ENCODE measurements at places on chromosomes 4 and X.

- no peaks in the 10 kb centered on the region for H3K27me3 ChIP-seq
- H3K4me3 ChIP-seq: no peak overlapping the region
- H3K4me1 ChIP-seq: peaks cover 32% of the 10 kb centered on the region
- H3K36me3 ChIP-seq: peaks cover 1% of the 10 kb centered on the region
- no peak overlapping the region for H3K27ac ChIP-seq
Measured at GRCh38 chrX:13923845-13924244, 105.8 kb downstream of the GEMIN8 start.

DNA sequence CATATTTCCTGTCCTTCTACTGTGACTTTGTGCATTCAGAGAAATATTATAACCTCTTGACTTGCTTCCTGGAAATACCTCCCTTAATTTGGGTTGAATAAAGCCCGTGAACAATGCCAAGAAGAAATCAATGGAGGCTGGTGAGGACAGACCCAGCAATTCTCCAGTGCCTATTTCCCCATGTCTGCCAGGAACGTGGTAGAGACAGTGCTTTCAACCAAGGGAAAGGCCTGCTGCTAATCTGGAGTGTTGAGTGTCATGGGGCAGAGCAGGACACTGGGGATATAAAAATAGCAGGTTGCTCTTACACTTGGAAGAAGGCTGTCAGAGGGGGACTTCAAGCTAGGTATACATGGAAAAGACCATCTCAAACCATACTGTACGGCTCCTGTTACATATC lies 19.9 kb downstream of the TSC22D3 start:
- no peak overlapping the region for H3K4me3 ChIP-seq
- H3K27me3 ChIP-seq: no peaks in the 10 kb centered on the region
- H3K36me3 ChIP-seq: no peaks in the 10 kb centered on the region
- peaks cover 22% of the 10 kb centered on the region for H3K4me1 ChIP-seq

DNA sequence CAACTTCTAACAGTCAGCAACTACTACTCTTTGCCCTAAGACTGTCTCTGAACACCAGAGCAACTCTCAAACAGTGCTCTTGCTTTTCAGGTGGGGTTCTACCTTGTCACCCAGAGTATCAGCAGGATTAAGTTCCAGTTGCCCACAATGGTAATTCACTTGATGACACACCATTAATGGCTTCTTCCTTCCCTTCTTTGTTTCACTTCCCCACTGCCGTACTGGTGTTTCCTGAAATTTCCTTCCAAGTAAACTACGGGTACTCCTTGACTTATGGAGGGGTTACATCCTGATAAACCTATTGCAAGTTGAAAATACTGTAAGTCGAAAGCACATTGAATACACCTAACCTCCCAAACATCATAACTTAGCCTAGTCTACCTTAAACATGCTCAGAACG lies 36.6 kb upstream of the PDK3 start:
- peaks cover 14% of the 10 kb centered on the region for H3K4me1 ChIP-seq
- no peaks in the 10 kb centered on the region for H3K36me3 ChIP-seq
- no peak overlapping the region for H3K27ac ChIP-seq
- H3K27me3 ChIP-seq: peaks cover 24% of the 10 kb centered on the region

- no peak overlapping the region for H3K27ac ChIP-seq
- peaks cover 39% of the 10 kb centered on the region for H3K27me3 ChIP-seq
- H3K36me3 ChIP-seq: no peaks in the 10 kb centered on the region
- H3K4me1 ChIP-seq: peaks cover 40% of the 10 kb centered on the region
Measured at GRCh38 chr4:139552517-139553307, 3.3 kb downstream of the SETD7 start.

DNA sequence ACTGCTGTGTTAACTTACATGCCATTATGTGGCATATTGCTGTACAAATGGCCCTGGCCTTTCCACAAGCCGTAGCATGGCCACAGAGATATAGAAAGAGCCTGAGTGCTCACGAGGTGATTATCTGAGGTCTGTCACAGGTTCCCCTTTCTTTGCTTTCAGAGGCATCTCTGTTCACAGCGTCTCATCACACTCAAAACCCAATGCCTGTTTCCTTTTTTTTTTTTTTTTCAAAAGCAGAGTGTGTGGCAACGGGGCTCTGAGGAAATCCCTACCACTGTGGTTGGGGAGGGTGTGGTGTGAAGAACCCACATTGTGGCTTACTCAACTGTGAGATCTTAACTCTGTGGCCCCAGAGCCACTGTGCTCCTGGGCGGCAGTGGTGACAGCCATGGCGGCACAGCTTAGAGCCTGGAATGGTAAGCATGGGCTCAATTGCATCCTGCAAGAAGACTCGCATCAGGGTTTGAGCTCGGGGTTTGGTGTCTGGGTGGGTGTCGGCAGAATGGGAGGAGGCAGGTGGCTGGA lies 30.8 kb downstream of the RTL5 start:
- no peaks in the 10 kb centered on the region for H3K36me3 ChIP-seq
- no peaks in the 10 kb centered on the region for H3K27me3 ChIP-seq
- no peak overlapping the region for H3K27ac ChIP-seq
- H3K4me3 ChIP-seq: no peak overlapping the region
